Dermis blood vessel endothelial cell (primary cell): ENCODE measurements at places on chromosomes 4 and X. TPM values are rescaled to one million over a fixed set of nuclear protein-coding genes. Genes with fewer than 3 reads are reported as not detected.

Gene GPRASP1
- 0.84 and 2.6 TPM in 2 replicates for total RNA-seq

Gene SLC10A4
- 0.05 TPM in 1 of 2 replicates, not detected in the other for total RNA-seq

Gene TLR1
- 3.1 and 6.9 TPM in 2 replicates for total RNA-seq

Gene GAGE1
- not detected in 2 replicates for total RNA-seq

Gene CSN1S1
- 0.09 TPM in 1 of 2 replicates, not detected in the other for total RNA-seq

- DNase-seq: no peak
Measured at GRCh38 chr4:145319751-145320150, 139.4 kb upstream of the OTUD4 start.

GRCh38 chr4:73181231-73181630, 77.4 kb downstream of the ANKRD17 start:
- no peak for DNase-seq

DNA sequence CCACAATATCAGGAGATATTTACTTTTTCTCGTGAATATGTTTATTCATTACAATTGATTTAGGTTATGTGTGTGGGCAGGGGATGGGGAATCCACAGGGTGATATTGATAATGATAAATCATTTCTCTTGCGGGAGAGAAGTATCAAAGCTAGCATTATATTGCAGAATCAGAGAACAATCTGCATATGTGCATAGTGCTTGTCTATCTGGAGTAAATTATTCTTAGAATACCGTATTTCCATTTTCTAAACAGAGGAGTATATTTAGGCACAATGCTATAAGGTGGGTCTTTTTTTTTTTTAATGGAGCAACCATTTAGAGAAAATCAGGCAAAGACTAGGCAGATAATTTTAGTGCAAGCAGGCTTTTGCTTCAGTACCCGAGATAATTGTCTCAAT, 166.0 kb upstream of the ARX start:
- no peak for DNase-seq

DNA sequence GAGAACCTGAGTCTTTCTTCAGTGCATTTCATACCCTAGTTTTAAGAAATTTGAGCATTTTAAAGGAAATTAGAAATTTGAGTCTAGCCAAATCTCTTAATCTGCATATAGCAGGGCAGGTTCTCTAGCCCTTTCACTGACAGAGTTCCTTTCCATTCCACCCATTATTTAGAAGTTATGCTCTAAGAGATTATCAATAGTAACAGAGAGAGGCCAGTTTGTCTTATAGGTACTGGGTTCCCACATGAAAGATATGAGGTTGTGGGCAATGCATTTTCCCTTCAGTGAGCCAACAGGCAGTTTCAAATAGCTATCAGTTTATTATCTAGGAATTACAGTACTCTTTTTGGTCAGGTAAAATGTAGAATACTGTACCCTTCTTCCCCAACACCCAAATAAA, 7.3 kb upstream of the GALNT7 start:
- no peak for DNase-seq

DNA sequence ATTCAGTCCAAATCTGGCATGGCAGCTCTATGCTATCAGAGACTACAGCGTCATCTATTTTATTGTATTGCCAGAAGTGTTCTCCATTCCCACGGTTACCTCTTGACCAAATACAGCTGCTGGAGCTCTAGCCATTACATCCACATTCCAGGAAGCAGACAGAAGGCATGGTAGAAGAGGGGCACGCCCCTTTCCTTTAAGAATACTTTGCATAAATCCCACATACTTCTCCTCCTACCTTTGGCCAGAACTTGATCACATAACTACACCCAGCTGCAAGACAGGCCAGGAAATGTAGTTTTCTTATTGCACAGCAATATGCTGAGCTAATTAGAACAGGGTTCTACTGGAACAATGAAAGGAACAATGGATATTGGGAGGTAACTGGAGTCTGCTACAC, 14.9 kb downstream of the SLC9A7 start:
- no peak for DNase-seq

DNA sequence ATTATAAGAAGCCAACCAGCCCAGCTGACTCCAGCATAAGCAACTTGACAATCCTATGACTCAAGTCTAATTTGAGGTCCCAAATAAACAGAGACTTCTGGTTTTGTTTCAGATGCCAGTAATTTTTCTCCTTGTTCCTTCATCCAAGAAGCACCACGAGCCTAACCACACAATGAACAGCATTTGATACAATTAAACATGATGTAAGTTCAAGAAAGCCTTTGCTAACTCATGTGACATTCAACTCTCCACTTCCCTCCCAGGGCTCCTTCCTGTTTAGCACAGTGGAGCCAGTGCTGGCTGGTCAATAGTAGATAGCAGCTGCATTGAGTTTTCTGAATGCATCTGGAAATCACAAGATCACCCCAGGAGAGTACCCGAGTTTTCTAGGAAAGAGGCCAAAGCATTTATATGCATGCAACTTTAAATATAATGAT, 206.3 kb downstream of the ARHGAP24 start:
- DNase-seq: peak; percentile 66

DNA sequence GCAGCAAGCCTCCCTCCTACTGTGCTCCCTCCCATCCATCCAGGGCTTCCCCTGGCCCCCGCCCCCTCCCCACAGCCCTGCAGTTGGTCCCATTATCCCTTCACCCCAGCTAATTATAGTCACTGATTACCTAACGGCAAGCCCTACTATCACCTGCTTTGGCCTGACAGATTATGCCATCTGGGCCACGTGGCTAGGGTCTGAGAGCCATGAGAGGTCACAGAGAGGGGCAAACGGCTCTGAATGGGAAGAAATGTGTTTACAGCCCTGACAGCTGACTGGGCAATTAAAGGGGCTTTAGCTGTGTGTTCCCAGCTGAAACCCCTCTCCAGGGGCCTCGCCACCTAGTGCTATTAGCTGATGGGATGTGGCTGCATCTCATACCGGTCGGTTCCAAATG, 134.4 kb upstream of the CPEB2 start:
- no peak for DNase-seq

DNA sequence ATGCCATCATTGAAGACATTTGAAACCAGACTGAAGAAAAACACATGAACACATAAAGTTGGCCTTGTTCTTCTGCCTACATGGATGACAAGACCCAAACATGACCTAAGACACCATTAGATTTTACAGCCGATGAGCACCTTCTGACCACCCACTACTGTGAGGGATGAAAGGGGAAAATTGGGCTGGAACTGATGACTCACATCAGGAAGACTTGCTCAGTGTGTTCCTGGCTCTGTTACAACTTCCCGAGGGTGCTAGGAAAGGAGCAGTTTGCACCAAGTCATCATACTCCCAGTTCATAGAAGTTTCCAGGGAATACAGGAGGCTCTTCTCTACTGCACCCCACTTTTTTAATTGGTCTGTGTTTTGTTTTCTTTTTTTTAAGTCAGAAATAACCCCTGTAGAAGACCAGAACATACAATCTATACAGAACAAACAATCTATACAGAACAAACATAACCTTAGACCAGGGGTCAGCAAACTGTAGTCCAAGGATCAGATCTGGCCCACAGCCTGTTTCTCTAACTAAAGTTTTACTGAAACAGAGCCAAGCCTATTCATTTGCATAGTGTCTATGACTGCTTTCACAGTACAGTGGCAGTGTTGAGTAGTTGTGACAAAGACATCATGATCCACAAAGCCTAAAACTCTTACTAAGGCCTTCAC, 25.3 kb downstream of the BTC start:
- peak; percentile 55 for DNase-seq

DNA sequence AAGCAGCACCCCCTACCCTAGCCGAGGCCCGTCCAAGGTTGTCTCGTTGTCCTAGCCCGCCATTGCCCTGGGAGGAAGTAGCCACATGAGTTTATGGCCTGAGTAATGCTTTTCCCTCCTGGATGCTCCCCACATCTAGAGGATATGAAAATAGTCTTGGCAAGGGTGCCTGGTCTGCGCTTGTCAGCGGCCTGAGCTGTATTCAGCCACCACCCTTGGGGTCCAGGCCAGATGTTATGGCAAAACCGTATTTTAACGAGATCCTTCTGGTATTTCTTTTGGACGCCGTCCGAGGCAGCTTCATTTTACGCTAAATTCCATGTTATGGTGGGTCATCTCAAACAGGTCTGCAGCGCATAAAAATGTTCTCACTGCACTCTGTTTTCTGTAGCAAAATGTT, 89.3 kb downstream of the GPR143 start:
- DNase-seq: no peak

GRCh38 chr4:1611501-1611870, 72.6 kb downstream of the FAM53A start:
- no peak for DNase-seq

- DNase-seq: no peak
Measured at GRCh38 chr4:166202991-166203390, 330.0 kb downstream of the TLL1 start.
